ENCODE measurements at places on chromosomes 7 and 10. TPM values are rescaled to one million over a fixed set of nuclear protein-coding genes. Genes with fewer than 3 reads are reported as not detected.
A peak's percentile ranks its signal among the peaks of the same experiment; 100 is the strongest.

The POU6F2 gene
- 0.18 TPM for polyA plus RNA-seq

The HOXA3 gene
- 47.9 TPM for polyA plus RNA-seq

The FBXO24 gene
- 2.6 TPM for polyA plus RNA-seq

The PTPRN2 gene
- polyA plus RNA-seq = 5.7 TPM

The NOLC1 gene
- 93.0 TPM for polyA plus RNA-seq

The PTPRZ1 gene
- 3.5 TPM for polyA plus RNA-seq

The OR2A42 gene
- polyA plus RNA-seq = 1.8 TPM

The TUBB8 gene
- 1.1 TPM for polyA plus RNA-seq

DNA sequence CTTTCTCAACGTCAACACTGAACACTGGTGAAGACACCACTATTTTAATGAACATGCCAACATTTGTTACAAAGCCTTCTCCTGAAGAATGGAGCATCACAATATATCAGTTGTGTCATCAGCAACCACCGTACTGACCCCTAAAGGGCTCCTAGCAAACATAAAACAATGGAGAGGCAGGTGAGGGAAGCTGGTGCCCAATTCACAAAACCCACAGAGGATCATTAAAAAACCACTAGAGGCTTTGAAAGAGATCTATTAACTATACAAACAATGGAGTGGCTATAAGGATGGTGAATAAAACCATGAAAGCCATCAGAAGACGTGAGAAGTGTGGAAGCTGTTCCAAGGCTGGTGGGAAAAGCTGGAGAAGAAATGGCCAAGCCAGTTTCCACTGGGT lies 150.8 kb downstream of the FAM107B start:
- no peak for DNase-seq

GRCh38 chr10:35822316-35822715 lies 180.2 kb upstream of the FZD8 start:
- DNase-seq = peak; percentile 31

DNA sequence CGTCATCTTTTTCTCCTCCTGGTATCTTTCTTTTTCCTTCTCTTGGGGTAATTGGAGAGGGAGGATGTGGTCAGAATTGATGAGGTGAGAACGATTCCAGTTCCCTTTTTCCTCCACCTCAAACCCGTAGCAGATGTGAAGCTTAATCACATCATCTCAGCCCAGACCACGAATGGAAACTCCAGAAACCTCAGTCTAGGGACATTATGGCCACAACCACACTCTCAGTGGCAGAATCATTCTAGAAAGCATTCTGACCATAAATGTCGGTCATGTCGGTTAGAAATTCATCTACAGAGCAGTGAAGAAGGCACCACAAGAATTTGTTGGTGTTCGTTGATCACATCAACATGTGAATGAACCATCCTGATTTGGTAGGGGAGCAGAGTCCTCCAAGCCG lies 78.7 kb downstream of the GATA3 start:
- DNase-seq = no peak

DNA sequence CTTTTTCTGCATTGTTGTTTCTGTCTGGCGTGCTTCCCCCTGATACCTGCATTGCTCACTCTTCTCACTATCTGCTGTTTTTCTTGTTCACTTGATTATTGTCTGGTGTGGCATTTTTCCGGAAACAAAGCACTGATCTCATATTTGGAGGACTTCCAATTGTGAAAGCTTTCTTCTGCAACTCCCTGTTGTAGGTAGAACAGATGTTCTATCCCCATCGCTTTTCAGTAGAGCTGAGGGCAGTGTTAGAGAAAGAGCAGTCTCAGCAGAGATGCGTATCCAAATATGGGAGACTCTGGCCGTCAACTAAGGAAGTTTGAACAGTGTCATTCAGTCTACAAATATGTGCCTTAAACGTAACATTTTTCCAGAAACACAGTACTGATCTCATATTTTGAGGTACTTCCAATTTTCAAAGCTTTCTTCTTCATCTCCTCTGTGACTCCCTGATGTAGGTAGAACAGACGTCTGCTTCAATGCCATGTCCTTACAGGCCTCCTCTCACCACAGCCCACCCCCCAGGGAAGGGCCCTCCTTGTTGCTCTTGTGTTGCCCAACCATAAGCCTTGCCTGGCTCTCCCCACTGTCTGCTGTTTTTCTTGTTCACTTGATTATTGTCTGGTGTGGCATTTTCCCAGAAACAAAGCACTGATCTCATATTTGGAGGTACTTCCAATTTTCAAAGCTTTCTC lies 27.1 kb upstream of the GJD4 start:
- no peak for DNase-seq

GRCh38 chr7:142860968-142861367 lies 6.1 kb downstream of the EPHB6 start:
- no peak for DNase-seq

GRCh38 chr7:156176039-156176438 lies 363.8 kb upstream of the SHH start:
- DNase-seq = no peak

DNA sequence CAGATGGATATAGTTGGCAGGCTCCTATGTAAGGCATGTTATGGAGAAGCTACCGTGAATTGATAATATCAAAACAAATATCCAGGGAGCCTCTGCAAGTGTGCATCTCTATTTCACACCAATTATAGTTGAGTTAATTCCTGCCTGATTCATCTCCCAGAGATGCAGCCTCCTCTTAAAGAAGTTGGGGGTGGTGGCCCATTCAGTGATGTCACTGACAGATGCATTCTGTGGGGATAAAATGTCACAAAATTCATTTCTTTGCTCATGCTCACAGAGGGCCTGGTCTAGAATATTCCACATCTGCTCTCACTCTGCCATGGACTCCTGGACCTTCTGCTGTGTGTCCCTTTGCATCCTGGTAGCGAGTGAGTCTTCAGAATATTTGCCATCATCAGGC lies 189.1 kb upstream of the PRSS1 start:
- no peak for DNase-seq

DNA sequence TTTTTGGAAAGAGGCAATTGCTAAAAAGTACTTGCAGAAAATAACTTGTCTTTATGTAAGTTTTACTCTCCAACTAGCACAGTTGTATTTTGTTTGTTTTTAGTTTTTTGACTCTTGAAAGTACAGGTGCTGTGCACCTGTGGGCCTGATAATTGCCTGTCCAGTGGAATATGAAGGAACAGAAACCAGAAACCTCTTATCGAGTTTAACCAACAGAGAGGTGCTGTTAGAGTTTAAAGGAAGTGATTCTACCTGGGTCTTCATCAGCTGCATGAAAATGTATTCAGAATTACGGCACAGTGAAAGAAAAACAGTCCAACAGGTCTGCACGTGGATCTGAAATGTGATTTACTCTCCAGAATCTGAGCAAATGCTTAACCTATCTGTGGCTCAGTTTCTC lies 326.6 kb upstream of the POM121L12 start:
- DNase-seq = no peak

DNA sequence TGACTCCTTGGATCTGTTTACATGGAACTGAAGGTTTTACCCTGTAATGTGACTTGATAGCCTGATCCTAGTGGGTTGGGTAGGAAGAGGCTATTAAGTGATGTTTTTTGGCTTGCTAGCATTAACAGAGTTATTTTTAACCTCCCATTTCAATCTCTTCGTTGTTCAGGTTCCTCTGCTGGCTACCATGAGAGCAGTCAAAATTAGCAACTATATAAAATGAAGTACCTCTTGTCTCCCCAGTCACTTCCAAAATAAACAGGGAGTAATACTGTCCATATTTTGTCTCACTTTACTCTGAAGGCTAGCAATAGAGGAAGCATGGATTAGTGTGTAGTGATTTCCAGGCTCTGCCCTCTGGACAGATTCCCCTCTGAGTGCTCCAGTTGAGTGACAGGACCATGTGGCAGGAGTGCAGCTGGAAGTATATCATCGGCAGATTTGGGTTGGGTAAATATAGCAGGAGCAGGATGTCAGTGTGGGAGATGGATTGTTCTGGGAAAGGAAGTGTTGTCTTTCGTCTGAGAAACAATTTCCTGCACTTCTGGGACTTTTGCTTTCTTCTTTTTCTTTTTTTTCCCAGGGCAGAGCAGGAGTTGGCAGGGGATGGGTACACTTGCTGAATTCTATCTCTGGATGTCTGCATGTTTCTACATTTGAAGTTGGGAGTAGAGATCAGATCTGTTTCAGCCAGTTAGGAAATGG lies 35.2 kb downstream of the GBF1 start:
- peak; percentile 37 for DNase-seq

DNA sequence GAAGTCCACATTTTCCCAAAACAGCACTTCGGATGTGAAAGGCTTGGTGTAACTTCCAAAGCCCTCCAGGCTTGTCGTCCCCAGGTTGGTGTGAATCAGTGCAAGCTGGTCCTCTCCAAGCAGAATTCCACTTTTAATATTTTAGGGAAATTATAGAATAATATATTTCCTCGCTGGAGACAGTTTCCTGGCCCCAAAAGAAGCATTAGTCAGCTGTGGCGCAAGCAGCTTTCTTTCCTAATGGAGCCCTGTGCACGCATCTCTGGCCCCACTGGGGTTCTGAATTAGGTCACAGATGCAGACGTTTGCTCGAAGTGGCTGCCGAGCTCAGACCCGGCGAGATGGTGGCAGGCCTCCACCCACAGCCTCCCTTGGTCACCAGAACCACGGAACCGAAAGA lies 33.3 kb upstream of the MNX1 start:
- no peak for DNase-seq

GRCh38 chr10:110762849-110763211 lies 108.9 kb upstream of the PDCD4 start:
- DNase-seq = no peak

GRCh38 chr7:16063716-16064675 lies 357.3 kb downstream of the CRPPA start:
- no peak for DNase-seq

DNA sequence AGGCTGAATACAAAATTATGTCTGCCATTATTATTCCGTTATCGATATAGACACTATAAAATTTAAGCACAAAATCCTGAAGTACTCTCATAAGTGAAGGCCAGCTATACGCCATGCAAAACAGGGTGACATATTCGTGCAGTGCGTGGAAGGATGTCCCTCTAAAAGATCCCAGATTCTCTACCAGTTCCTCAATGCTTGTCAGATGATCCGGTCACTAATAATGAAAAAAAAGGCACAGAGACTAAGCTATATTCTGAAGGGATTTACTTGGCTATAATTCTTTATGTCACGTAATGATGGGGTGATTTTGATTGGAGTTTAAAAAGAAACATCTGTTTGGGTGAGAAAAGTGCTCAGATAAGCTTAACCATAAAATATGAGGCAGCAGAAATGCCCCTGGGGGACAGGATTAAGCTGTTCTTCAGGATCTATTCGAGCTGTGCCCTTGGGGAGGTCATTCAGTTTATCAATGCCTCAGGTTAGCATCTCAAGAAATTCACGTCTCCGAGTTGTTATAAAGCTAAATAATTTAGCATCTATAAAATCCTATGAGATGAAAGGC lies 229.7 kb upstream of the PITRM1 start:
- no peak for DNase-seq

GRCh38 chr7:149720372-149721083 lies 52.9 kb downstream of the ZNF467 start:
- no peak for DNase-seq

DNA sequence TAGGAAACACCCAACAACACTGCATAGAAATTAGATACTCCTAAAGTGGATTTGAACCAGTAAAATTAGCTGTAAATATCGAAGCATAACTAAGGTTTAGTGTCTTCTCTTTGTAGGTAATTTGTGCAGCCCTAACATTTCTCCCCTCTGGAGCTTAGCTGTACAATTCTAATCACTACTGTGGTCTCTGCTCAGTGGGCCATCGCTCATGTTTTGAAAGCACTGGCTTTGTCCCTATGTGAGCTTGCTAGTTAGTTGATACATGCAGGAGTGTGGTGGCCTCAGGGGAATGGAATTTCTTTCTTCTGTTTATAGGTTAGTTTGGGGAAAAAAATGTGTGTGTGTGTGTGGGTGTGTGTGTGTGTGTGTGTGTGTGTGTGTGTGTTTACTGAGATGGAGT lies 373.1 kb downstream of the DPP6 start:
- no peak for DNase-seq

- no peak for DNase-seq
Measured at GRCh38 chr7:80679921-80680907, 41.8 kb downstream of the CD36 start.

- no peak for DNase-seq
Measured at GRCh38 chr7:139738101-139738489, 39.7 kb downstream of the HIPK2 start.

DNA sequence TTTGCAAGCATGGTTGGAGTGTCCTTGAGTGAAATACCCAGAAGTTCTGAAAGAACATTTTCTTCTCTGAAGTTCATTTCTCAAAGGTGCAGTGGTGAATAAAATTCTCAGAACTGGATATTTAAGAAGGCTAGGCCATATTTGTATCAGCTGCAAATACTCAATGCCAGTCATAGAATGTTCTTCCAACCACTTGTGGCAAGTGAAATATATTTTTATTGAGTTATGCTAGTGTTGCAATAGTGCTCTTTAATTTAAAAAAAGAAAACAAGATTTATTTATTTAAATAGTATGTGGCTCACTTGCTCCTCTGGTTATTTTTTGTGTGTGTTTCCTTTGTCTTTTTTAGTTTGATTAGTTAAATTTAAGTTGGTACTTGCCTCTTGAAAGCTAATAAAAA lies 64.5 kb downstream of the PALS2 start:
- no peak for DNase-seq

DNA sequence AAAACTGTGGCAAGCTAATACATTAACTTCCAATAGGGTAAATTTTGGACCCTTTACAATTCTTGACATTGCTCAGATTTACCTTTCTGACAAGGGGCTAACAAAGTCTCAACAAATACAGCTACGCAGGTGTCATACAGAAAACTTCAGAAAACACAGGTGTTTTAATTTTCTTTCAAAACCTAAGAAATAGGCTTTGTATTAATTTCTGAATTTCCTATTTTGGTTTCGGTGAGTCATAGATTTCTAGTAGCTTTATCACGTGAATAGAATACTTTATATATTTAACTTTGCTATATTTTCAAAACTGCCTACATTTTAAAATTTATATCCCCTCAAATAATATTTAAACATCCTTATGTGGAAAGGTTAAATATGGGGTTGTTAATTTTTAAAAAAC lies 215.3 kb downstream of the DGKB start:
- no peak for DNase-seq

- DNase-seq = no peak
Measured at GRCh38 chr7:48438206-48438605, 266.9 kb downstream of the ABCA13 start.

DNA sequence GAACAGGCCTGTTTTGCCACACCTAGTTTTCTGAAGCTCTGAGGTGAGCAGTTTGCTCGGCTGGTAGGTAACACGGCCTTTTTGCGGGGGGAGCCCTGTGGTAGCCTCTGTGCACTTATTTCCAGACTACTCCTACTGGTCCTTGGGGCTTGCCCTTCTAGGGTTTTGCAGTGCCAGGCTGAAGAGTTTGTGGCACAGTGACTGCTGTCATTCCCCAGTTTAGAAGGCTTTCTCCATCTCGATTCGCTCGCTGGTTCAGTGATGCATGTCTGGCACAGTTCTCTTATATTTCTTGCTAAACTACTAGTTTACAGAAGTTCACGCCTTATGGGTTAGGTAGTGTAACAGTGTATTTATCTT lies 711 bp downstream of the KIF20B start:
- peak; percentile 7 for DNase-seq

DNA sequence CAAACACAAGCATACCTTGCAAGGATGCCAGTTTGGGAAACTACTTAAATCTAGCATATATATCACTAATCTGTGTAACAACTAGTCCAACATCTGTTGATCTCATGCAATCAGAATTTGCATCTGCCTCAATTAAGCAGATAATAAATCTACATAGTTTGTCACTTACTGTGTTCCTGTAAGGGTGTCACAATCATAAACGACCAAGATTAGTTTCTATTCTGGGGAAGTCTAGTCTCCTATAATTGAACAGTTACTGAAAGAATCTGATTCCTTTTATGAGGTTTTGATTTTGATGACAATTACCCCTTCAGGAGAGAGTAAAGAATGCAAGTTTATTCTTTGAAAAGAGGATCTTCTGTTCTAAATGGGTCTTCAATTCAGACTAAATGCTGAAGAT lies 85.5 kb upstream of the LRRN3 start:
- no peak for DNase-seq

Measured in left kidney (tissue), 8 donors.